Stimulated activated CD4-positive, alpha-beta T cell treated with anti-CD3 and anti-CD28 coated beads, Interleukin-1b, Interleukin-23, amount 100 ng/mL, for 24 hours (primary cell): ENCODE measurements at places on chromosomes 3 and 15.

GRCh38 chr15:67840749-67841512, 1.1 kb upstream of the RNU6-1 start:
- DNase-seq, result no peak

GRCh38 chr15:52710050-52710707, 31.0 kb upstream of the ATOSA start:
- DNase-seq, result no peak

GRCh38 chr3:16738451-16738850, 133.2 kb upstream of the DAZL start:
- DNase-seq, result no peak

DNA sequence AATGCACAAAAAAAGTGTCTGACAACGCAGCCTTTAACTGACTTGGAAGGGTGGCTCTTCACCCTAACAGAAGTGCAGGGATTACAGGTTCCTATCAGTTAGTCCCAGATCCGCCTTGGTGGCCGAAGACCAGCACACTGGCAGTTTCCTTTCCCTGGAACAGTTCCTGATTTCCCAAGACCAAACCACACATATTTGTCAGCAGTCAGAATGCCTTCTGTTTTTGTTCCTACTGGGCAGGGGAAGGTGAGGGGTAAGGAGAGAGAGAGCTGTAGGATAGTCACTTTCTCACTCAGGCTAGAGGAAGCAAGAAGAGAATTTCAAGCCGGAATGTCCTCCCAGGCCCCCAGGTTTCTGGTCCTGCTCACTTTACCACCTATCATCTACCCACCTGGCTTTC, 9.2 kb downstream of the CXCR6 start:
- DNase-seq, result no peak

- DNase-seq, result no peak
These were observed 28.3 kb downstream of the MITF start for GRCh38 chr3:69767571-69767970.

DNA sequence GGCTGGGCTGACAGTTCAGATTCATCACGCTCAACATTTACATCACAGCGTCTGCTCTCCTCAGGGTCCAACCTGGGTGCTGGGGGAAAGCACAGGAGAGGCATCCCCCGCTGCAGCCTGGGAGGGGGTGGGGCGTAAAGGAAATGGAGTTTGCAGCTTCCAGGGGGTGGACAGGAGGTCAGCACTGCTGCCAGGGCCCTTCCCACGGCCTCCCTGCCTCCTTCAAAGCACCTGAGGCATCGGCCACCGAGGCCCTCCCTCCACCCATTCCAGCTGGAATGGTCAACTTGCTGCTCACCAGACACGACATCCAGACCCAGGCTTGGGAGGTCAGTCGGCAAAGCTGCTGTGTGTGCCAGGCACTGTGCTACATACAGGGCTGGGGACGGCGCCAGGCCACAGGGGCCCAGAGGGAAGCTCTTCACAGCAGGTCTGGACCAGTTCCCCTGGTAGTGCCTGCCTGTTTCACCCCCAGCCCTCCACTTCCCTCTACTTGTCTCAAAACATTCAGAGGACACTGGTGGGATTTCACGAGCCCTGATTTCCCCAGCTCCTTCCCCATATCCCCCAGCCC, 120.7 kb downstream of the ANP32A start:
- DNase-seq, result no peak

GRCh38 chr15:71885390-71885789, 75.0 kb downstream of the NR2E3 start:
- DNase-seq, result no peak

- no peak for DNase-seq
These were observed 19.0 kb downstream of the MYO5A start for GRCh38 chr15:52509500-52510245.

DNA sequence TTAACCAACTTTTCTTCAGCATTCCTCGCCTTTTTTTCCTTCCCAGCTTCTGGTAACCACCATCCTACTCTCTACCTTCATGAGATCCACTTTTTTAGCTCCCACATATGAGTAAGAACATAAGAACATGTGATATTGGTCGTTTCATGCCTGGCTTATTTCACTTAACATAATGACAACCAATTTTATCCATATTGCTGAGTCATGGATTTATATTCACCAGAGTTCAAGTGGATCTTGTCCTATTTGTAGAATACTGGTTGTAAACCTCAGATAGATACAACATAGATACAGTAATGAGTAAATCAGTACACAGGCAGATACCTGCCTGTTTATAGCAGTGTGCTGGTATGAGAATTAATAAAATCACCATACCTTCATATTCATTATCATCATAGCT, 412.0 kb upstream of the RBMS3 start:
- DNase-seq, result no peak

DNA sequence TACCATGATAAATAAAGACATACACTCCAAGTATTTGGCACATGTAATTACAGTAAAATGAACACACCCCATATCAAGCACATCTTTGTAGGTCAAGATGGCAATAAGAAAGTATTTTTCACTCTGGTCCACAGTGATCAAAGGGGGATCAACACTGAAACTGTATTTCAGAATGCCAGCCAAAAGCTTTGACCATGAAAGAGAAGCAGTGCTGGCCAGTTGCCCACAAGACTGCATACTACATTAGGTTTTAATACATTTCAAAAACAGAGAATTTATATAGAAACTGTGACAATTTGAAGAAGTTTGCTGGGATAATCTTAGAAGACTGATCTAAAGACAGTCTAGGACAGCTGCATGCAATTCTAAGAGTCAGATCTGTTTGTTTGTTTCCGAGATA, 1035.3 kb downstream of the FHIT start:
- no peak for DNase-seq

GRCh38 chr3:108830991-108831614, 8.5 kb downstream of the TRAT1 start:
- no peak for DNase-seq

GRCh38 chr3:4742359-4742758, 236.9 kb upstream of the BHLHE40 start:
- no peak for DNase-seq

- no peak for DNase-seq
These were observed 90.2 kb downstream of the RYR3 start for GRCh38 chr15:33400941-33401340.

DNA sequence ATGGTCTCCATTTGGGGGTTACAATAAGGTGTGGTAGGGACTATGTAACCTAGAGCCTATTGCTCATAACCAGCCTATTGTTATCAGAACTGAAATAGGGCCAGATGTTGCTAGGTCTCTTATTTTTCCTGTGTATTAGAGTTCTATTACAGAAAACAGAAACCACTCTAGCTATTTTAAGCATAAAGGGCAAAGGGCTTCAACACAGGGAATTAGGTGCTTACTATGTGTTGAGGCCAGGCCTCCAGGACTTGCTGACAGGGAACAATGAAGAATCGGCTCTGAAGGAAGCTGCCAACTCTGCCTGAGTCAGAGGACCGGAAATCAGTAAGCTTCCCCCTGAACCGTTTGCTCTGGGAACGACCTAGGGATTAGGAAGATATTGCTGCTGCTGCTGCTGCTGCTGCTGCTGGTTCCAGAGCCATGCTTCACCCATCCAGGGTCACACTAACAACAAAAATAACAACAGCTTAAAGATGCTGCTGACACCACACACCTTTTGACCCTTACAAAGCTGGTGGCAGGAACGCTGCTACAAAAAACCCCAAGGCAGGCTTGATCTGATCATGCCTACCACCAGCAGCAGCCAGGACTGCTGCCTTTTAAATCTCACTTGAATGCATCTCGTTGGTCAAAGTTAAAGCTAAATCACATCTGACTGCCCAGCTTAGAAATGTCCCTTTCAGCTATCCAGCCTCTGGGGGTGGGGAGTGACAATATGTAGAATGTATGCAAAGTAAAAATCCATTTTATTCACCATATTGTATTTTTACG, 276.9 kb upstream of the IL12A start:
- no peak for DNase-seq

DNA sequence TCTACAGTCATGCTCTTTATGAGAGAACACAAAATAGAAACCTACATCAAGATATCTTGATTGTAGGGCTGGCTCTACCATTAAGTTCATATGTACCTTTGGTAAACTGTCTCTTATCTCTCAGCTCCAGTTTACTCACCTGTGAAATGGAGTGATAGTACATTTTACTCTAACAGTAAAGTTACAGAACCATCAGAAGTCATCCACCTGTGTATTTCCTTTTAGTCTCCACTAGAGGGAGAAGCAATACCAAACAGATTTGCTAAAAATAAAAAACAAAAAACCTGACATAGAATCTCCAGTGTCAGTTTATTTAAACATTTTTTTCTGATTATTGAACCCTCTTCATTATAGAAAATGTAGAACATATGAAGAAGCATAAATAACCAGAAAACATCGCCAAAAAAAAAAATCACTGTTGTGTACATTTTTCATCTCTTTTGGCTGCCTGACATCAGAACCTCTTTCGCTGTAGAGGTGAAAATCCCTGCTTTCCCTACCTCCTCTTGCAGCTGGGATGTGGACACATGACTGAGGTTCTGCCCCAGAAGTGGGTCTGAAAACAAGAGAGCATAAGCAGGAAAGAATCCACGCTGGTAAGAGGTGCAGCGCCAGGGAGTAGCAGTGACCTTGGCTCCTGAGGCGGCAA, 48.7 kb upstream of the WDR72 start:
- DNase-seq, result no peak

GRCh38 chr3:46925585-46925934, 48.0 kb downstream of the PTH1R start:
- no peak for DNase-seq

DNA sequence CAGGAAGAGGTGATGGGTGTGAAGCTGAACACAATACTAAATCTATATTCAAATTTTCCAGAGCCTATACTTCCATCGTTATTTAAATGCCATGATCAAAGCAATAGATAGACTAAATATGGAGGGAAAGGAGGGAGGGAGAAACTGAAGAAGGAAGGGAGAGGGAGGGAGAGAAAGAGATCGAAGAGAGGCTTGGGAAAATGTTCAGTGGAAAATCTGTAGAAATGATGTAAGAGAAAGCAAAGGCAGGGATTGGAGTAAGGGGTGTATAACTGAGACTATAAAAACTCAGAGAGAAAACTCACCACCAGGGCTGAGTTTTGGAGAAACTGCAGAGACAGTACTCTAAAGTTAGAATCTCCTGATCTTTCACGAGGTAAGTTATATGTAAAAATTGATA, at the start of gene OSTN:
OSTN (plus strand) TSS at position 310 of the 400 bp plus-strand sequence. CDS start 13,292 bp downstream, outside the sequence.
- DNase-seq, result no peak

DNA sequence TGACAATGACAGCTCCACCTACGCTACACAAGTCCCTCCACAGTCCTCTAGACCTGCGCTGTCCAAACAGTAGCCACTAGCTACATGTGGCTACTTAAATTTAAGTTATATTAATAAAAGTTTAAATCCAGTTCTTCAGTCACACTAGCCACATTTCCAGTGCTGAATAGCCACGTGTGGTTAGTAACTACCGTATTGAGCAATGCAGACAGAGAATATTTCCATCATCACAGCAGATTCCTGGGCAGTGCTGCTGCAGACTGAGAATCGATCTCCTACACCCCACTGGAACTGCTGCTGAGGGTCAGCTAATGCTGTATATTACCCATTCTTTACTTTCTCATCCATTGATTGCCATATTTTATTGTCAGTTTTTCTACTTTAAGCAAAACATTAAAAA, 40.9 kb downstream of the HDC start:
- no peak for DNase-seq

DNA sequence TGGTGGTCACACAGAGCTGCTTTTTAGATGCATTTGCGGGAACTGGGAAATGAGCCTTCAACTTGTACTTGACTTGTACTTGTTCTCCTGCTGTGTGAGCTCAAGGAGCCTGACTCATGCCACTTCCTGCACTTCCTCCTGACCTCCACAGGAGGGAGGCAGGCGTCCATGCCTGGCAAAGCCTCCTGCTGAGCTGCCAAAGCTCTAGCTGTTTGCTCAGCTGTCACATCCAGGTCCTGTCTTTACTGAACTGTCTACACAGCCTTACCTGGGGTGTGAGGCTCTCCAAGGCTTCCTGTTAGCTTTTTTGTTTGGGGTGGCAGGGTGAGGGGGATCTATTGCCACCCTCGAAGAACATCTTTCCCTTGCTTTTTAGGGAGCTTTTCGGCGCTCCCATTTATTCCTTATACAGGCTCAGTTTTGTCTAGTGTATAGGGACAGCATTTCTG, 6.4 kb downstream of the THPO start:
- peak; percentile 40 for DNase-seq

DNA sequence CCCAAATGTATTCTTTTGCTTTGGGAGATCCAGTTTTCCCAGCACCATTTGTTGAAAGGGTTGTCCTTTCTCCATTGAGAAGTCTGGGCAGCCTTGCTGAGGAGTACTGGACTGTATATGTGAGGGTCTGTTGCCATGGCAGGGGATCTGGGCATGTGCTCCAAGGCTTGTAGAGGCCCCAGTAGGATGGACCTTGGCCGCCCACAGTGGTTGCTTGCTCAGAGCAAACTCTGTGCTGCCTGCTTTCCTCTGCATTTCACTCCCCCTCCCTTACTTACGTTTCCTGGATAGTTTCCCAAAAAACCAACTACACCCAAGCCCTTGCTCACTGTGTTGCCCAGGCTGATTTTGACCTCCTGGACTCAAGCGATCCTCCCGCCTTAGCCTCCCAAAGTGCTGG, 97.2 kb upstream of the PRR23E start:
- no peak for DNase-seq
